Stimulated activated CD8-positive, alpha-beta memory T cell treated with anti-CD3 and anti-CD28 coated beads, Interleukin-12 subunit alpha, Interleukin-12 subunit beta, amount 100 ng/mL, for 4 hours (primary cell): ENCODE measurements at places on chromosomes 7 and 10.

GRCh38 chr10:18151356-18151890 is 11.2 kb downstream of the CACNB2 start:
- no peak for DNase-seq

DNA sequence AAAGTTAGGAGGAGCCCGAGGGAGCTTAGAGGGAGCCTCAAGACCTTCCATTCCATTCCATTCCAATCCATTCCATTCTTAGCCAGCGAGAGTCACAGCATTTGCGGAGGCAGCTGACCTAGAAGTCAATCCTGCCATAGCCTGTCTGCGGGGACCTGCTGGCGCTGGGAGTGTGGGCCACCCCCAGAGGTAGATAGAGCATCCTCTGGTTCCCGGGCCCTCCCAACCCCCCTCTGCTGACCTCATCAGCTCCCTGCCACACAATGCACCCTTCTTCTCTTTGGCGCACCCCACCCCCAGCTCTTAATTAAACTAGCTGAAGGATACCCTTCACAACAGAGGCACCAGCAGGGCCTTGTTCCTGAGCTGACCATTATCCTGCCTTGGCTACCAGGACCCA is 152.5 kb upstream of the ZMIZ1 start:
- no peak for DNase-seq

DNA sequence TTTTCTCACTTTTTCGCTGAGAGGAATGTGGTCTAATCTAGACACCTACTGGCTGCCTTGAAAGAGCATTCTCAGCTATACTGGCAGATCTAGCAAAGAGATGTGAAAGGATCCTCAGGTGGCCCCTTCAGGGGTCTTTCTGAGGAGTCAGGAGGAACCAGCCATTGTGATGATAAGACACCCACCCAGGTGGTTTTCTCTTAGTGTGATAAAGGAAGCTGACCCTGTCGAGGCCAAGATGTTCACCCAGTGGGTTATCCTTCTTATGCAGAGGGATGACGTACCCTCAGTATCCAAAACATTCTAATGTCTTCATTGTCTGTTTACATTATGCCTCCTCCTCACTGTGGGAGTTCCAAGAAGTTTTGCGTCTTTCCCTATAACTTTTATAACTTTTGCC is 98.3 kb upstream of the LRGUK start:
- no peak for DNase-seq

- DNase-seq, result no peak
Measured at GRCh38 chr10:79098596-79099015, 29.8 kb downstream of the ZMIZ1 start.

- no peak for DNase-seq
Measured at GRCh38 chr10:118629211-118629610, 33.8 kb upstream of the PRLHR start.

DNA sequence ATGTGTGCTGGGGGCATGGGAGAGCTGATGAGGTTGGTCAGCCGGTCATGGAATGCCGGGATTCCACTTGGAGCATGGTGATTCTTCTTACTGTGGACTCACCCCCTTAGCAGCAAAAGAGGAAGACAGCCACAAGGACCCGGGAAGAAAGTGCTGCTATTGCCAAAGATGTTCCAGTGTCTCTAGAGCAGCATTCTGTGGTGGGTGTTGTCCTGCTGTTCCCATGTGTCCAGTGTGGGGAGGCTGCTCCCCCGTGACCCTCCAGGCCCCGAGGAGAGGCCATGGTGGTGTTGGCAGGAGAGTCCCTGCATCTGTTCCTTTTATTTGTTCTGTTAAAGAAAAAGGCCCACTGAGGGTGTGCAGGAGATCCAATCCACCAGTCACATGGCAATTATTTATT is 499.4 kb downstream of the RPS24 start:
- no peak for DNase-seq

DNA sequence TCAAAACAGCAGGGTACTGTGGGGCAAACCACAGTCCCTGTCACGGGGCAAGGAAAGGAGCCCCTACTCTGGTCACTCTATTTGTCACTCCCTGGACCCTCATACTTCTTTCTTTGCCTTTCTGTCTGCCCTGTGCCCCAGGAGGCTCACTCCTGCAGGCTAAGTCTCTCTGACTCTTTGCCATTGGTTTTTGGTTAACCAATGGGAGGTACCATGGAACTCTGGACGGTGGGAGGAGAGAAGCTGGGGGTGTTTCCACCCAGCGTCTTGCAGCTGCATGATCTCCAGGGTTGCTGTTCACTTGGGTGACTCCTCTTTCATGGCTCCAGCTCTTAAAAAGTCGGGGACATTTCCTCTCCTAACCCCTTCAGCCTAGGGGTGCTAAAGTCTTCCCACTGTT is 15.4 kb upstream of the EIF5AL1 start:
- no peak for DNase-seq

DNA sequence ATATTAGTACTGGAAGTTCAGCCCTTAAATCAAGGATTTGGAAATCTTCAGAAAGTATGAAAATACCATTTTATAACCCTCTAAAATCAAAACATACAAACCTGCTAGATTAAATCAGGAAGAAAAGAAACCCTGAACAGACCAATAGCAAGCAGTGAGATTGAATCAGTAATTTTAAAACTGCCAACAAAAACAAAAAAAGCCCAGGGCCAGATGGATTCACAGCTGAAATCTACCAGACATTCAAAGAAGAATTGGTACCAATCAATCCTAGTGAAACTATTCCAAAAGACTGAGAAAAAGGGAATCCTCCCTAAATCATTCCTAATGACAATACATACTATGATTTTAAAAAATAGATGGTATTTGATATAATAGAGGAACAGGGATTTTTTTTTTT is 70.1 kb downstream of the MCU start:
- DNase-seq, result no peak

DNA sequence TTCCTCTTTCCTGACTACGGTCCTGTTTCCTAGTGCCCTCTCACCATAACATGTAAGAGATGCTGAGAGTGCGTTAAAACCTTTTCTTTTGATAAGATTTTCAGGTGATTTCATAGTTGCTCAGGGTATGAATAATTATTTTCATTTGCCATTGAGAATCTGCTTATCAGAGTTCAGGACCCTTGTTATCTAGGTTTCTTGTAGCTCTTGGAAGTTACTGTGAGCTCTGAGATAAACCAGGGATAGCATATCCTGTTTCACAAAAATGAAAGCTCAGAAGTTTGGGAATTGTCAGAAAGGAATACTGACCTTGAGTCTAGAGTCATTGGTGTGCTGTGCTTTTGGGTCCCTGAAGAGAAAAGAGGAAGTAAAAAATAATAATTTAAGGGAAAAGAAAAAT is 76.8 kb upstream of the PRKG1 start:
- DNase-seq, result no peak

DNA sequence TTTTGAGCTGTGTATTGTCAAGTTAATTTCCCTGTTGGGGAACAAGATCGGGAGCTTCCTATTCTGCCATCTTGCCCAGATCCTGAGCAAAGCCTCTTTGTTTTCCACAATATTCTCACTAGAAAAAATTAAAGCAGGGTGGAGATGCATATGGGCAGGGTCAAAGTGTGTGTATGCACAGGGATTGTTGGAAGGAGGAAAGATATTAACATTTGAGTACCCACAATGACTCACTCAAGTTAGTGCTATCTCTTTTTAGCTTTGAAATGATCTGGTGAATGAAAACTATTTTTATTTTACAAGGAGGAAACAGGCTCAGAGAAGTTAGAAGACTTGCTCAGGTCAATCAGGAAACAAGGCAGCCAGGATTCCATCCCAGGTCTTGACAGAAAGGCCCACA is 6.7 kb upstream of the BTBD16 start:
- DNase-seq, result no peak

DNA sequence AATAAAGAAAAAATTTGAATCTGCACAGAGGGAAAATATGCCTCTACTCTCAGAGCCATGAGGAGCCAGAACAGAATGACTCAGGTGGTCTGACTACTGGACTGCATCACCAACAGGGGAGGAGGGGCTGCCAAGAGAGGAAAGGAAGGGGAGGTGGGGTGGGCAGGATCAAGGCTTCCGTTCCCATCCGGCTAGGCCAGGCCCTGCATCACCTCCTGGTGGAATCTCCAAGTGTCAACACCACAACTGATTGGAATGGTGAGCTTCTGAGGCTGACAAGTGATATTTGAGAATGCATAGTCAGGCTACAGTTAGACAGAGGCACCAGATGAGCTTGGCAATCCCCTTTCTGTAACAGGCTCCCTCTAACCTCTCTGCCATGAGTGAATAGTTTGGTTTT is 10.4 kb upstream of the GPR26 start:
- DNase-seq, result no peak

- no peak for DNase-seq
Measured at GRCh38 chr10:124214610-124215375, 121.4 kb upstream of the CHST15 start.

GRCh38 chr10:126663880-126664279 is 6.6 kb downstream of the C10orf90 start:
- DNase-seq, result no peak

DNA sequence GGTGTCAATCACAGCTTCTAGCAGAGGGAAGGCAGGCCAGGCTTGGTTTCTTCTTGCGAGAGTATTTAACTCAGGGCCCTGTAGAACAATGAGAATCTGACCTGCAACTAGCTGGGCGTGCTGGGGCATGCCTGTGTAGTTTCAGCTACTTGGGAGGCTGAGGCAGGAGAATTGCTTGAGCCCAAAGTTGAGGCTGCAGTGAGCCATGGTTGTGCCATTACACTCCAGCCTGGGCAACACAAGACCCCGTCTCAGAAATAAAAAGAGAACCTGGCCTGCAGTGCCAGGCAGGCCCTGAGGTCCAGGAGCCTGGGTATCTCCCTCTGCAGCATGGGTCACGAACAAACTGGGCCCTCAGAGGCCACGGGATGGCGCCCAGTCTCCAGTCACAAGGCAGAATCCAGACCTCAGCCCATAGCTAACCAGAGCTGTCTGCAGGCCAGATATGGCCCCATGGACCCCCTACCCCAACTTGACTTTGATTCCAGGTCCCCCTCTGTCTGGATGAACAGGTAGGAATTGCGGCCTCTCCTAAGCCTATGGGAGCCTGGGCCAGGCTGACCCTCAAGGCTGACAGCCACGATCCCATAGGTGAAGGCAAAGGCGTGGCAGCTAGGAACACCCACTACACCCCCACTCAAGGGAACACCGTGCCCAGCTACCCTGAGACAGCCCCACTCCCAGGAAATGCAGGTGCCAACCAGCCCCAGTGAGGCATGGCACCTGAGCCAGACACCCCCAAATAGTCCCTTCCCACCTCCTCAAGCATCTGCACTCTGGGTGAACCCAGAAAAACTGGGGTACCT is 102.7 kb upstream of the TNRC18 start:
- no peak for DNase-seq

- DNase-seq, result no peak
Measured at GRCh38 chr10:5752301-5752871, 60.8 kb downstream of the GDI2 start.

- DNase-seq, result no peak
Measured at GRCh38 chr7:124101173-124101768, 68.4 kb upstream of the TMEM229A start.

DNA sequence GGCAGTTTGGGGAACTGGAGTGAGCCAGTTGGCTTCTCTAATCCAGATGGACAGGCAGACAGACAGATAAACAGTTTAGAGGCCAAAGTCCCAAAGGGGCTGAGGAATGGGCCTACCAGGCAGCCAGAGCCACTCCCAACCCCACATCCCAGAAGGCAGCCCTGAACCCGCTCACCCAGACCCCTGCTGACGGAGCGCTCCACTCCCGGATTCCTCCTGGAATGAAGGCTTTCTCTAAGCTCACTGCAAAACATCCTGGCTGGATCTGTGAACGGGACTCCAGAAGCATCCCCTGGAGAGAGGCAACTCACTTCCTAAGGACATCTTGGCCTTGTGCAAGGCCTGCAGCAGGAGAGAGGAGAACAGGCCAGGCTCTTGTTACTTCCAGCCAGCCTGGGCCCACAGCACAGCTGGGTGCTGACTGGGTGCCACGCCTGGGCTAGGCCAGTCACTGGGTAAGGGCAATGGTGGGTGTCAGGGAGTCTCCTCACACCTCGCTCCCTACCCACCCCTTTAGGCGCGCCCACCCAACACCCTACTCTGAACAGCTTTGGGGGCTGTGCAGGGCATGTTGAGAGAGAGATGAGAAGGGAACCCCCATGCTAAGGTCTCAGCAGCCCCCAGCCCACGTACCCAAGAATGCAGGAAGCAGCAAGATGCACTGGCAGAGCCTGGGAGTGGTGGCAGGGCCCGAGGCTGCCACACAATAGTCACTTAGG is 168.6 kb upstream of the ZMIZ1 start:
- no peak for DNase-seq

GRCh38 chr10:105239311-105240219 is 598.5 kb downstream of the SORCS3 start:
- DNase-seq, result no peak

DNA sequence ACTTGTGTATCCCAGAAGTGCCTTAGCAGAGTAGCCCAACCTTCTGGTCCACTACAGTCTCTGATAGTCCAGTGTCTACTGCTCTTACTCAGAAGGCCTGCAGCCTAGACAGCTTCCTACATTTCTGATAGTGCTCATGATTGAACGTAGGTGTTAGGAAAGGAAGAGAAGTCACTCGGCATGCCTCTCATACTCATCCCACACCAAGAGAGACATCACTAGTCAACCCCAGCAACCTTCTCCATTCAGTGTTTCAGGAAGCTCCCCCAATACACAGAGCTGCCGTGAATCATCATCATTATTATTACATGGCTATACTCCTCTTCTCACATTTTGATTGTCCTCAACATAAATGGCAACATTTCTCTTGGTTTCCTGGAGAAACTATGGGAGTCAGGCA is 166.4 kb downstream of the COBL start:
- DNase-seq, result no peak
